ENCODE measurements at places on chromosomes 6 and 20.

- DNase-seq, result no peak
Observed at GRCh38 chr6:134170844-134171243, 118.4 kb upstream of the SLC2A12 start.

DNA sequence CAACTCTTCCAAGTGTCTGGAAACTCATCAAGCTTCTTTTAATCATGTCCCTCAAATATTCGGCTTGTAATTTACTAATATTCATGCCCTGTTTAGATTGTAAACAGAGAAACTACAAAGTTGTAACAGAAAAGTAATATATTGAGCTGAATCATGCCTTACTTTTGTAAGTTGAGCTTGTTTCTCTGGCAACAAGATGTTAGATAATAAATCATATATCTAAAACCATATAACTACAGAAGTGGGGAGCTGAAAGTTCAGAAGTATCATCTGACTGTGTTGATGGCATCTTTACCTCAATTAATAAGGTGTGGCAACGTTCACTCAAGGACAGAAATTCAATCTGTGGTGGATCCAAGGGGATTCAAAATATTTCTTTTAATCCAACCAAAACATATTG lies 263.9 kb downstream of the PLCB1 start:
- DNase-seq, result no peak

DNA sequence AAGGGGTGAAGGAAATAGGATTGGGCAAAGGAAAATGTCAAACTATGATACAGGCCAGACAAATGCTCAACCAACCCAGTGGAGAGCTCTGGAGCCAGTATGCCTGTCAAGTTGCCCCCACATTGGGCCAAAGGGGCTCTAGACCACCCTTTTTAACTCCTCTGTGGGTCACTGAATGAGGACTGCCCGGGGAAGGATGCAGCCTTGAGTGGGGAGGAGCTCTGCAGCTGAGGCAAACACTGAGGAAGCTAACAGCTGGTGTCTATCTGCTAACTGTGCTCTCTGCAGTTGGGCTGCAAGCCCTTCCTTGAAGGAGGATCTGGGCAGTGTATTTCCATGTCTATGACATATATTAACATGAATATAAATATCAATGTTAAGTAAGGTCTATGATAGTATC lies 98.4 kb upstream of the PRSS16 start:
- no peak for DNase-seq

DNA sequence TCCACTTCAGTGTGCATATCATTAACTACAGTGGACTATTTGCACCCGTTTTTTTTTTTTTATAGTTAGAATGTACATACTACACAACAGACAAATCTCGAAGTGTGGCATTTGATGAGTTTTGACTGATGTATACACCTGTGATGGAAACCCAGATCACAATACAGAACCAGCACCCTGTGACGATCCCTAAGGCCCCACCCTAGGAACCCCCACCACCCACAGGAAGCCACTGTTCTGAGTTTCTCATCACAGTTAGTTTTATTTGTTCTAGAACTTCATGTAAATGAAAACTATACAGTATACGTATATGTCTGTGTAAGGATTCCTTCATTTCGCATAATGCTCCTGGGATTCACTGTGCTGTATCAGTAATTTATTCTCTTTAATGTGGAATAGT lies 102.8 kb downstream of the IRF4 start:
- DNase-seq, result no peak

- DNase-seq, result no peak
Observed at GRCh38 chr6:164114051-164114450, 699.5 kb downstream of the QKI start.

- no peak for DNase-seq
Observed at GRCh38 chr6:167238694-167239467, 52.2 kb upstream of the UNC93A start.

DNA sequence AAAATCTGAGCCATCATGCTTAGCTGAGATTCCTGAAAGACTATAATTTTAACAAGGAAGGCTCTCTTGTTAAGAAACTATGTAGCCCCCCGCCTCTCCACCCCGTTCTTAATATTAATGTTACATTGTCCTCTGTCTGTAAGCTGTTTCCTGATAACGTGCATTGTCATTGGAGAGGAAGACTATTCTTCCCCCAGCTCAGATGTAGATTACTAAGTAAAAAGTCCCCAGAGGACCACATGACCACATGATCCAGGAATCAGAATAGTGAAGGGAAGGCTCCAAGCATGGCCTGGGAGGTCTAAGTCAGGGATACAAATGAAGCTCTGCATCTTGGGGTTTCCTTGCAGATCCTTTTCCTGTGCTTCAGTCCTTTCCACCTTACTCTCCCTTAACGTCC lies 106.4 kb downstream of the JARID2 start:
- no peak for DNase-seq

DNA sequence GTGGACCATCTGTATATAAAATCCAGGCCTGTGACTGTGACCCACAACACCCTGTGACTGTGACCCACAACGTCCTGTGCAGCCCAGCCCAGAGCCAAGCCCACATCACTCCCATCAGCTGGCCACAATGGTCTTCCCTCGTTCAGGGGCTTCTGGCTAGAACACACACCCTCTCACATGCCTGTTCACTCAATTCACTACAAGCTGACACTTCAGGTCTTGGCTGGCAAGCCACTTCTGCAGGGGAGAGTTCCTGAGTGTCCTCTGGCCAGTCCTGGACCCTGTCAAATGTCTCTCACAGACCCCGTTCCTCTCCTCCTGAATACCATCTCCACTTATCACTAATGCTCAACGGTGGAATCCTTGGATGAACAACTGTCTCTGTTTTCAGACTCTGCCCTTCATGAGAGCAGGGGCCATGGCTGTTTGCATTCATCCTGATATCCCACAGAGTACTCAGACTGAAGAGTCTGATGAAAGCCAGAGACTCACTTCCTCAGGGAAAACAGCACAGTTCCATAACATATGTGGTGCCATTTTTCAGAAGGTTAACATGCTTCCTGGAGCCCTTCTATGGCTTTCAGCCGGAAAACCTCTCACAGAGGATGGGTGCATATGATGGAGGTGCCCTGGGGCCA lies 56.0 kb downstream of the MYH7B start:
- no peak for DNase-seq

GRCh38 chr6:5680095-5680494 lies 326.6 kb downstream of the NRN1 start:
- DNase-seq, result no peak

- DNase-seq, result no peak
Observed at GRCh38 chr6:170152124-170152926, 138.6 kb downstream of the DLL1 start.

GRCh38 chr6:17497535-17498095 lies 102.5 kb upstream of the FAM8A1 start:
- DNase-seq, result no peak

GRCh38 chr20:12575352-12576095 lies 433.2 kb upstream of the SPTLC3 start:
- DNase-seq, result no peak

DNA sequence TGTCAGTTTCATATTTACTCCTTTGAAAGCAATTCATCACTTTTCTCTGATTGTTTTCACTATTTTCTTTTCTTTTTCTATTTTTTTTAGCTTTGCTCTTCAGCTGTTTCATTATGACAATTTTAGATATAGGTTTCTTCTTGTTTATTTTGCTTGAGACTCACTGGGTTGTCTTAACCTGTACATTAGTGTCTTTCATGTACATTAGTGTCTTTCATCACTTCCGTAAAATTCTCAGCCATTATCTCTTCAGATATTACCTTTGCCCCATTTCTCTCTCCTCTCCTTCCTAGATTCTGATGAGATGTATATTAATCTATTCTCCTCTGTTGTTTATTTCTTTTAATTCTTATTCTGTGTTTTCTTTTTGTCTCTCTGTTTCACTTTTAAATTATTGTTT lies 14.5 kb upstream of the TBPL1 start:
- DNase-seq, result no peak

- DNase-seq, result no peak
Observed at GRCh38 chr6:41824571-41825569, 37.4 kb downstream of the TOMM6 start.

GRCh38 chr6:119037941-119038623 lies 40.4 kb downstream of the FAM184A start:
- no peak for DNase-seq

GRCh38 chr6:142907544-142907943 lies 37.4 kb downstream of the HIVEP2 start:
- DNase-seq, result no peak

GRCh38 chr6:113049190-113049589 lies 702.1 kb downstream of the RFPL4B start:
- DNase-seq, result no peak

DNA sequence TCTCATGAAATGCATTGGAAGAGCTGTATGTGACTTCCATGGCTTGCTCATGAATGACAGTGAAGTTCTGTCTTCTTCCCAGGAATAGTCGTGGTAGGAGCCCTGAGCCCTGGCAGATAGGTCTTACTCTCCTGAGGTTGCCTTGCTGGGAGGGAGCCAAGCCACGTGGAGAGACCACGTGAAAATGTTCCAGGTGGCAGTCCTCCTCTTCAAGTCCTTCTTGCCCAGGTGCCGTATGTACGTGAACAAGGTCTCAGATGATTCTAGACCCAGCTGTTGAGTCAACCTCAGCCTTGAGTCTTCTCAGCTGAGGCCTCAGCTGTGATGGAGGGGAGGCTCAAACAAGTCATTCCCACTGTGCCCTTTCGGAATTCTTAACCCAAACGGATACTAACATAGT lies 192.4 kb upstream of the PRDM1 start:
- DNase-seq, result no peak

DNA sequence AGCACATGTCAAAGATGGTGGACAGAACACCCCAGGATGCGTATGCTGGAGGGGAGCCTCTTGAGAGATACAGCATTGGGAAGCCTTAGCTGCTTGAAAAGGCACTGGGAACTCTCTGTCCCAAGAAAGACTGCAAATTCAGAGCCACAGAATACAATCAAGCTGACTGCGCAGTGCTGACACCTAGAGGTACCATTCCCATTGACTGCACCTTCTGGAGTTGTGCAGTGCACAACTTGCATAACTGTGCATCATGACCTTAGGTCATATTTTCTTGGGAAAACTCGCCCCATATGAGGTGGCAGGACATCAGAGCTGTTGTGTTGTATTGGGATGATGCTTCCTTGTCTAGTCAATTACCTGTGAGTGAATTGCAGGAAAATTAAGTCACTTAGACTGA lies 646.5 kb upstream of the NOX3 start:
- no peak for DNase-seq

DNA sequence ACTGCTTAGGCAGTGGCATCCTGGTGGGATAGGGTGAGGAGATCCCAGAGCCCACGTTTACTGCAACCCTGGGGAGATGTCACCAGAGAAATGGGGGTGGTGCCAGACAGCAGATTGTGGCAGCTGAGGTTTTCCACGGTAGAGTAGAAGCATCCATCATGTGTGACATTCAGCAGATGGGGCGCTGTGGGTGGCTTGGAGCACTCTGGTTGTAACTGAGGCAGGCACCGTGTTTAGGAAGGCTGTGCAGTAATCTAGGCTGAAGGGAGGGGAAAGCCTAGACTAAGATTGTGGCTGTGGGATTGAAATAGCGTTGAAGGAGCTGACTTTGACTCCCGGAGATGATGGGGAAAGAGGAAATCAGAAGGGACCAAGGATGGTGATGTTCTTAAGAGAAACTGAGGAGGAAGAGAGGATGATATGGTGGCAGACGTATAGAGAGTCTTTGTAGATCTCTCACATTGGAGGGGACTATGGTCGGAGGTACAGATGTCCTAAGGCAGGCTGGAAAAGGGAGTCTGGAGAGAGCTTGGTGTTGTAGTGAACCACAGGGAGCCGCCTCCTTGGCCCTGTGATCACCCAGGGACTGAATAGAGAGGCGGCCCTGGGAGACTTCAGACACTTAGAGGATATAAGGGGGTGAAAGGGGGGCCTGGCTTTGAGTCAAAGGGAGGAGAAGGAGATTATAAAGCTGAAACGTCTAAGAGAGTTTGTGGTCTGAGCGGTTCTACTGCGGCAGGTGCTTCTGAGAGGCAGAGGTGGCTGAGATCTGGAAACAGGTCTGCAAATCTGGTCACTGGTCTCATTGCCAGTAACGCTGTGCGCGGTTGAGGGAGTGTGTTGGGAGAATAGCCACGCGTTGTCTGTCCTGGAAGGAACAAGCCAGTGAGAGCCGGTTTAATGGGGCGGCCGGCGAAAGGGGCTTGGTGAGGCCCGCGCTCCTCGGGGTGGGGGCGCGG lies 792 bp upstream of the MICA start:
- DNase-seq, result no peak

GRCh38 chr6:153670403-153671026 lies 368.5 kb upstream of the OPRM1 start:
- DNase-seq, result no peak

DNA sequence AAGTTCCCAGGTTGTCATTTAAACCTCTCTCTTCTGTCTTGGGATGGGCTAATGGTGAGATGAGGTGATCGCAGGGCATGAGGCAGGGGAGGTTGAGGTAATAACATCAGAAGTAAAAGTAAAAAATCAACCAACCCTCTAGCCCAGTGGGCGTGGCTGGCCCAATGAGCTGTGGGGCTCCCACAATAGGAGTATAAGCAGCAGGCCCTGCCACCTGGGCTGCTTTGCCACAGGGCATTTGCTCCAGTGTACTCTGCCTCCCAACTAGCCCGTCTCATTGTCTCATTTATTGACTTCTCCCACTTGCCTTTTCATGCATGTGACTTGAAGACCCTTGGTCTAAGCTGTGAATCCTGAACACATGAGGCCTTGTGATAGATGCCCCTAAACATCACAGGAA lies 62.8 kb downstream of the PHACTR3 start:
- DNase-seq, result no peak

DNA sequence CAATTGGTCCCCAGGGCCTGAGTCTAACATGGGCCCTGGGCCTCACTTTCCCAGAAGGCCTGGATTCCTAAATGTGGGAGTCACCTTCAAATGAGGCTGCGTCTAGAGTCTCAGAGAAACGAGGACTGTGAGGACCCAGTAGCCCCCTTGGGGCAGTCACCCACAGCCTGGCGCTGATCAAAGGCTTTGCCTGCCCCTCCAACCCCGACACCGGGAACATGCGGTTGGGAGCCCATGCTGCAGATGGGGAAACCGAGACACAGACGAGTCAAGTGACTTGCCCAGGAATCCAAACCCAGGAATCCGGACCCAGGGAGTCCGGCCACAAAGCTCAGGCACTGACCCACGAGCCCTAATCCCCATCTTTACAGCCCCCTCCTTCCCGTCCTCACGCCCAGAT lies 209.7 kb downstream of the PREX1 start:
- no peak for DNase-seq

- no peak for DNase-seq
Observed at GRCh38 chr6:30000156-30000791, 57.9 kb downstream of the HLA-A start.

DNA sequence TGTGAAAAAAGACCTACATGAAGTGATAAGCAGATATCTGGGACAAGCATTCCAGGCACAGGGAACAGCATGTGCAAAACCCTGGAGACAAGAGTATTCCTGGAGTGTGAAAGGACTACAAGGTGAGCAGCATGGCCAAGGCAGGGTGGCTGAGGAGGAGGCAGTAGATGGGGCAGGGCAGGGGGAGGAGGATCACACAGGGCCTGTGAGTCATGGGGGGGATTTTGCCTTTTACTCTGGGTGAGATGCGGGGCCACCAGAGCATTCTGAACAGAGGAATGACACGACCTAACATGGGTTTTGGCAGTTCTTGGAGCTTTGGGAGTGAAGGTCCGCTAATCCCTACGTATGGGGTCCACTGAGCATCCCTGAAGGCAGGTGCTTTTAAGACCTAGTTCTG lies 69.8 kb upstream of the CCN6 start:
- DNase-seq, result no peak

Data from KG1 (cell line).